ENCODE measurements at places on chromosomes 12 and 14. TPM values are rescaled to one million over a fixed set of nuclear protein-coding genes. Genes with fewer than 3 reads are reported as not detected.

The KICS2 gene
- total RNA-seq = 2.8 TPM

The PROX2 gene
- total RNA-seq = 0.79 TPM

The LEMD3 gene
- total RNA-seq = 64.0 TPM

The CCDC197 gene
- not detected for total RNA-seq

The FGF6 gene
- total RNA-seq = not detected

The PRDM4 gene
- 41.6 TPM for total RNA-seq

The NEUROD4 gene
- total RNA-seq = not detected

The AQP5 gene
- not detected for total RNA-seq

The YEATS4 gene
- total RNA-seq = 10.5 TPM

All from transverse colon (tissue), 4 donors.